ENCODE measurements at places on chromosomes 4 and X.

GRCh38 chrX:15976396-15976795 is 121.8 kb upstream of the AP1S2 start:
- no peak for DNase-seq

DNA sequence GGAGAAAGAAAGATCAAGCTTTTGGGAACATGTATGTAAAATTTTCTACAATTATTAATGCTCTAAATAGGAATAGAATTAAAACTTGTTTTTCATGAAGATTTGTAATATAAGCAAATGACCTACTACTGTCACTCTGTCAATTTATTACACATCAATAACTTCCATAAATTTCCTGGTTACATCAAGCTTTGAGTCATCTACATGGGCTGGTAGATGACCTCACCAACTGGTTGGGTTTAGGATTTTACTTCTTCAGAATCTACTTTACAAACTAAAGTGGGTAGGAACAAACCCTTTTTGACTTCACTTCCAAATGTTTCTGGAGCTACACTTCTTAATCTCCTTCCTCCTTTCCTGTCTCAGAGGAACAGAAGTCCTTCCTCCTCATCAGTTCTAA is 12.0 kb upstream of the LRAT start:
- DNase-seq: no peak

GRCh38 chr4:131344761-131345160 is 1804.3 kb upstream of the PCDH10 start:
- DNase-seq: no peak

- DNase-seq: no peak
Observed at GRCh38 chr4:101682946-101683345, 107.6 kb upstream of the BANK1 start.

- DNase-seq: no peak
Observed at GRCh38 chr4:148170408-148171365, 271.5 kb downstream of the NR3C2 start.

DNA sequence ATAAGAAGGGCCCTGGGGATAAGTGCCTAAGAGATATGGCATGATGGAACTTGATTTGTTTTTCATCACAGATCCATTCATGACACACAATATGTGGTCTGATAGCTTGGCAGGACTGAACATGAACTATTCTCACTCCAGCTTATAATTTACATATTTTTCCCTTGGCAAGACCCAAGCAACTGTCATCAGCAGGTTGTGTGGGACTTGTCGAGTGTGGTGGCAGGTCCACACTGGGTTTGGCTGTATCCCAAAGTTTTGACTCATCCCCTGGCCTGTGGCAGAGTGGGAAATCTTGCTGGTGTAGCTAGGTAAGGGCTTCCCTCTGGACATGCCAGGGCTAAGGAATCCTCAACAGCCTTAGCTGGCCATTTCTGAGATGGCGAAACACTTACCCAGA is 81.0 kb upstream of the STIM2 start:
- no peak for DNase-seq

- DNase-seq: no peak
Observed at GRCh38 chr4:152189451-152190179, 346.3 kb downstream of the FBXW7 start.

GRCh38 chr4:21952549-21952948 is 4.0 kb upstream of the KCNIP4 start:
- no peak for DNase-seq

Measured in GM18507 (cell line).